Stomach (tissue), 19 donors: ENCODE measurements at places on chromosomes 12 and 14.

DNA sequence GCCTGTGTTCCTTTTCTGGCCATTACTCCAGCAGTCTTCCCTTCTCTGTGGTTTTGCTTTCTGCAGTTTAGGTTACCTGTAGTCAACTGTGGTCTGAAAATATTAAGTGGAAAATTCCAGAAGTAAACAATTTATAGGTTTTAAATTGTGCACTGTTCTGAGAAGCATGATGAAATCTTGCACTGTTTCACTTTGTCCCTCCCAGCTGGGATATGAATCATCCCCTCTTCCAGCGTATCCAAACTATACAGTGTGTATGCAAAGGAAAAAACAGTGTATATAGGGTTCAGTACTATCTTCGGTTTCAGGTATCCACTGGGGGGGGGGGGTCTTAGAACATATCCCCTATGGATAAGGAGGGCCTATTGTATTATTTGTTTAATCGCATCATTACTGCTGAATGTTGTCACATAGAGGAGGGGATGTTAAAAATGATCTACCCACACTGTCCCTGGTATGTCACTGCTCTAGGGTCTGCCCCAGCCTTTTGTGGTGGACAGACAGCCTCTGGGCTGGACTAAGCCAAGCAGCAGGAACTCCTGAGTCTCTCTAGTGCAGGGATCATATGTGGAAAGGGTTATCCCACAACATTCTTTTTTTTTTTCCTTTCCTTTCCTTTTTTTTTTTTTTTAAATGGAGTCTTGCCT lies 109.1 kb upstream of the MAX start:
- DNase-seq: no peak

- no peak for DNase-seq
Observed at GRCh38 chr14:29712601-29713000, 215.0 kb downstream of the PRKD1 start.

GRCh38 chr12:98745578-98746391 lies 100.7 kb downstream of the APAF1 start:
- DNase-seq: no peak

- DNase-seq: no peak
Observed at GRCh38 chr14:29821661-29822429, 105.8 kb downstream of the PRKD1 start.

- DNase-seq: no peak
Observed at GRCh38 chr12:1845886-1846285, 25.5 kb downstream of the LRTM2 start.

DNA sequence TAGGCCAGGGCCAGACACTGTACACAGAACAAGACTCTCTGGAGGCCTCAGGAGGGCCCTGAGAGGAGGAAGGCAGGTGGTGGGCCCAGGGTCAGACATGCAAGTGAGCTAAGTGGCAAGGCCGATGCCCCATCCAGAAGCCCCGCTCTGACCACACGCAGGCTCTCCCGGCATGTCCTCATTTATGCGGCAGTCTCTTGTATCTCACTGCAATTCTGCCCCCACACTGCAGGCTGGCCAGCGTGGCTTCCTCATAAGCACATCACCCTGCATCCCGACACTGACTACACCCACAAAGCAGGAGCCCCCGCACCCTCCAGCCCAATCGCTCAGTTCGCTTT lies 17.5 kb downstream of the SSH1 start:
- DNase-seq: no peak

- DNase-seq: peak; percentile 76
Observed at GRCh38 chr14:56135001-56135400, 16.8 kb downstream of the PELI2 start.

DNA sequence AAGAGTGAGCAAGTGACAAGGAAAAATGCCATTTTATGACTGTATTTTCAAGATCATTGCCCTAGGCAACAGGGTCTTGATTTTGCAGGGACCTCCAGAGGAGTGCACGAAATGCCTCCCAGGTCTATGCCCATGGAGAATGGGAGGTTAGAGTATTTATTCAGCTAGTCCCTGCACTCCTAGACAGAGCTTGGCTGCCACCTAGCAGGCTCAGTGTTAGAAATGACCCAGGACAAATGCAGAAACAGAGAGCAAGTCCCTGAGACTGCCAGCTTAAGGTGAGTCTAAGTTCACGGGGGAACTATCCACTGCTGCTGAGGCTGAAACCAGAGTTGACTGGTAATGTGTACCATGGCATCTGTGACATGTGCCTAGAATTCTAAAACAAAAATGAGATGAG lies 506.4 kb downstream of the MED13L start:
- peak; percentile 32 for DNase-seq

DNA sequence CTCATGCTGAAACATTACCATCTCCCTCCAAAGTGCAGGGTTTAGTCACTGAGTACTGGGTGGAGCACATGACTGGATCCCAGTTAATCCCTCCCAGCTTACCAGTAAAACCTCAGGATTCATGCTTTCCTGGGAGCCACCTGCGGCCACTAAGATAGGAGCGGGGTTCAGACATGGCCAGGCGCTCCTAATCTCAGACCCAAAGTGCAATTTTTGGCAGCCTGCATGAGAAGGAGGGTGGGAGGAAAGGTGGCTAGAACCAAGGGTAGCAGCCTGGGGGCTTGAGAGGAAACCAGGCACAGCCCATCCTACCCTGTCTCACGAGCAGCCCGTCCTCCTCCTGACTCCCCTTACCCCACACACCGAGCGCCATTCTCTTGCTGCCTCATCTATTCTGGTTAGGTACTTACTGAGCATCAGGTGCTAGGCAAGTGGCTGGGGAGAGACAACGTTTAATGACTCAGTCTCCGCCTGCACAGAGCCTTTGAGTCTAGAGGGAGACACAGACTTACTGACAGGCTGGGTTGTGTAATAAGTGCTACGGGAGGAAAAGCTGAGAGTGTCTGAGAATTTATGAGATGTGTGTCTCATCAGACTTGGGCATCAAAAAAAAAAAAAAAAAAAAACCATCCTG lies 9.9 kb downstream of the GPRC5A start:
- DNase-seq: no peak

- no peak for DNase-seq
Observed at GRCh38 chr12:16159571-16159970, 117.9 kb downstream of the SLC15A5 start.

DNA sequence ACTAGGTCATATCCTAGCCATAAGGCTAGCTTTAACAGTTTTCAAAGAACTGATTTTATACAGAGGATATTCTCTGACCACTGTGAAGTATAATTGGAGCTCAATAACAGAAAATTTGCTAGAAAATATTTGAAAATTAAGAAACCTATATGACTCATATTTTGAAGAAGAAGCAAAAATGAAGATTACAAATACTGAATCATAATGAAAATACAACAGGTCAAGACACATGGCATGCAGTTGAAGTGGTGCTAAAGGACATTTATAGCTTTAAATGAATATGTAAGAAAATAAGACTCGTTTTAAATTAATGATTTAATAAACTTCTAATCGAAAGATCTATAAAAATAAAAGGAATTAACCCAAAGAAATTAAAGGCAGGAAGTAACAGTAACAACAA lies 1234.6 kb downstream of the SLC16A7 start:
- no peak for DNase-seq

DNA sequence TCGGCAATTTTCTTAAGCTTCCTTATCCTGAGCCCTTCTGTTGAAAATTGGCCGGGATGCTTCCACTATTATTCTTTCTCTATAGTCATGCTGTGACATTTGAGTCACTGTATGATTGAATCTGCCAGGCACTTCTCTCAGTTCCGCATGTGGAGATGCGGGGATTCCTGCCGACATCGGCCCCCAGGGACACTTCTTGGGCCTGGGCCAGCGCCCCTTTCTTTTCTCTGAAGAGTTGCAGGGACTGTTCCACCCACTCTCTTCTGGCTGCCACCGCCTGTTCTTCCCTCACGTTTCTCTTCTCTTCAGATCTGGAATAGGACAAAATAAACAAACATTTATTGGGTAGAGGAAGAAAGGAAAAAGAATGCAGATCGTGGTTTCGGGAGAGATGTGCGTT lies 310.1 kb downstream of the ETNK1 start:
- no peak for DNase-seq

GRCh38 chr12:100738086-100738485 lies 56.5 kb upstream of the ANO4 start:
- no peak for DNase-seq

DNA sequence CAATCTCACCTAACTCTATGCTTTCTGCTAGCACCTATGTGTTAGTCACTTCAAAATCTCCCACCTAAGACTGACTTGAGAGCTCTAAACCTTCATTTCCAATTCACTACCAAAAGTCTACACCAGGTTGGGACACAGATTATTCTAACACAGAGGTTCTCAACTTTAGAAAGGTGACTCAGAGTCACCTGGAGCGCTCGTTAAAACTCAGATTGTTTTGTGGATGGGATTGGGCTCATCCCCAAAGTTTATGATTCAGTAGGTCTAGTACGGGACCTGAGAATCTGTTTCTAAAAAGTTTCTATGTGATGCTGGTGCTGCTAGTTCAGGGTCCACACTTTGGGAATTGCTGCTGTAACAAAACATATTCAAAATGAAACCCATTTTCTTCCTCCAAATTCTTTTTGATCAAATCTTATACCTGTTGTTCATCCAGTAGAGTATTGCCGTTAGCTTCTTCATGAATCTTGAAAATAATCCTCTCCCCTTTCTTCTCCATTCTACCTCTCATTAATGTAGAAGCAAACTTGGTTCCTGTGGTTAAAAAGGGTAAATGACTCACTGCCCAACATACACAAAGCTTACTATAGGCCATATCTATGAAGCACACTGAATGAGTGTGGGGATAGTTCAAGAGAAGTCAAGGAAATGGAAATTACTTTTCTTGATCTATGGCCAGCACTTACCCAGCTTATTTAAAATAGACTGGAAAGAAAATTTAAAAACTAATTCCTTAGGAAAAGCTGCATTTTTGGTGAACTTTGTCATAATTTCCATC lies 206.7 kb downstream of the KIF21A start:
- no peak for DNase-seq

DNA sequence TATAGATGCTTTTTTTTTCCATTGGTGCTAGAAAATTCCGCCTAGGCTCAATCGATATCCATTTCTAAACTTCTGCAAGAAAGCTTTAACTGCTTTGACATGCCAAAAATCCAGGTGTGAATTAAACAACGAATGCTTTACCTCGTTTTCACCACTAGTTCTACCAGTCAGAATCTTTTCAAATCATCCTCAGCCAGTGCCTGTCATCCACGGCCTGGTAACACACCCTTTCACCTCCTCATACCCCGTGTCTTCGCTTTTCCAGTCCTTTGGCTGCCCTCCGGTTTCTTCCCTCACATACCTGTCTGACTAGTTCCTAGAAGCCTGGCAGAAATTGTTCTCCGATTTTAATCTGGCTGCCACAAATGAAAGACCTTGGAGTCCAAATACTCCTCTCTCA lies 1.4 kb upstream of the PHC1 start:
- DNase-seq: peak; percentile 58

GRCh38 chr12:19826980-19827550 lies 387.8 kb downstream of the AEBP2 start:
- DNase-seq: no peak

DNA sequence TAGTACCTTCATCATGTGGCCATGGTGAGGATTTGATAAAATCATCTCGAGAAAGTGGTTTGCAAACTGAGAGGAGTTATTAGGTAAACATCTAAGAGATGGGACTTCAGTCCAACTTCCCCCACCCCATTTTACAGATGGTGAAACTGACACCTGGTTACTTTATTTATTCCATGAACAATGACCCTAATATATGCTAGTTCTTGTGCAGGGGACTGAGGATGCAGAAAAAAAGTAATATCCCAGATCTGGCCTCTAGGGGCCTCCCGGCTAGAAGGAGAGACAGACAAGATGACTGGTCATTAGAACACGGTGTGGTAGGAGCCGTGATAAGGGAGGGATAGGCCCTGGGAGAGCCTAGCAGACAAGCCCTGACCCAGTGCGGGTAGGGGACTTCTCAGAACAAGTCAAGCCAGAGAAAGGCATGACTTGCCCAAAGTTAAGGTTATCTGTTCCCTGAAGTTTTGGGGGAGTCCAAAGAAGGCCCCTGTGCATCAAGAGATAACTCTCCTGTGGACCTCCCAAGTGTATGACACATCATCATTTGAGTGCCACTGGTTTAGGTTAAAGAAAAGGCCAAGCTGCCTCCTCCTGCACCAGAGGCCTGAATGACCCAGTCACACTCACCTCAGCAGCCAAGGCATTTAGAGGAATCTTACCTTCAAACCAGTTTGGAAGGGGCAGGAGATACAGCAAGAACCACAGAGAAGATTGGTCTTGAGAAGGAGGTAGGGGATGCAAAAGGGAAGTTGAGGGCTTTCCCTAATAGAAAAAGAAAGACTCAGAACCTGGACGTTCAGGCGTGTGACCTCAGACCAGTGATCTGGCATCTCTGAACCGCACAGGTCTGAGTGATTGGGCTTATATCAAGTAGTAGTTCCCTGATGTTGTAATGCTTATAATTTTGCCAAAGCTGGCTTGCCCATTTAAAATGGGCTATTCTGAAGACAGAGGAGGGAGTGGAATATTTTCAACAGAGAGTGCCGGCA lies 1.6 kb downstream of the CMKLR1 start:
- peak; percentile 26 for DNase-seq

DNA sequence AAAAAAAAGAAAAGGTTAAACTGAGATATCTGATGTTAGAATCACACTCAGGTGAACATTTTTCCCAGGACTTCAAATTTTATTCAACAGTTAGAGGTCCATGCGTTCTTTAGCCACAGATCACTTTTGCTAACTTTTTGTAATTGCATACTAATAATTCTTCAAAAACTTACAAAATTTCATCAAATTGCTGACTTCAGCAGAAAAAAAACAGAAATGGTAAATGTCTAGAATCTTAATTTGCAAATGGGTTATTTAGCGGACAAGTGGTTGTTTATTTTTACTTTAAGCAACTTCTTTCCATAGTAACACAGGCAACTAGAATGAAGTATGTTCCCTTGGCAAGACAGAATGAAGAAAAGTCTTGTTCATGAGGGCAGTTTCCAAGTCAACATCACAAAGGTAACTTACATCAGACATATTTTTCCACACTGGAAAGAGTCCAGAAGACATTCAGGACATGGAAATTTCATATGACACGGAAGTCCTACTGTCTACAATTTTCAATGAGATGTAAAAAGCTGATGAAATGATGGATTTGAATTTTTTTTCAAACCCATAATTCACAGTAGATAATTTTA lies 62.5 kb upstream of the SOX5 start:
- no peak for DNase-seq

GRCh38 chr14:74942181-74942580 lies 13.2 kb downstream of the PGF start:
- DNase-seq: no peak
